Activated CD4-positive, alpha-beta T cell treated with anti-CD3 and anti-CD28 coated beads, Interleukin-2, amount 50 U/mL, for 4 hours (primary cell): ENCODE measurements at places on chromosomes 11 and 22.

- DNase-seq = no peak
These were observed 158.2 kb downstream of the TRIM29 start for GRCh38 chr11:119979701-119980100.

DNA sequence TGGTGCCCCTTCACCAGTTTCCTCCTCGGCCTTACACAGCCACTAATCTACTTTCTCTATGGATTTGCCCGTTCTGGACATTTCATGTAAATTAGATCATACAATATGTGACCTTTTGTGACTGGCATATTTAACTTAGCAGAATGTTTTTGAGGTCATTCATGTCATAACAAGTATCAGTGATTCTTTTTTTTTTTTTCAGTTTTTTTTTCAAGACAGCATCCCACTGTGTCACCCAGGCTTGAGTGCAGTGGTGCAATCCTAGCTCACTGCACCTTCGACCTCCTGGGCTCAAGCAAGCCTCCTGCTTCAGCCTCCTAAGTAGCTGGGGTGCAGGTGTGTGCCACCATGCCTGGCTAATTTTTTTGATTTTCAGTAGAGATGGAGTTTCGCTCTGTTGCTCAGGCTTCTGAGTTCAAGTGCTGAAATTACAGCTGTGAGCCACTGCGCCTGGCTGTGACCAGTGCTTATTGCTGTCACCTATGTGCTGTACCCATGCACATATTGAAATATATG is 22.7 kb downstream of the KIAA1671 start:
- DNase-seq = no peak

DNA sequence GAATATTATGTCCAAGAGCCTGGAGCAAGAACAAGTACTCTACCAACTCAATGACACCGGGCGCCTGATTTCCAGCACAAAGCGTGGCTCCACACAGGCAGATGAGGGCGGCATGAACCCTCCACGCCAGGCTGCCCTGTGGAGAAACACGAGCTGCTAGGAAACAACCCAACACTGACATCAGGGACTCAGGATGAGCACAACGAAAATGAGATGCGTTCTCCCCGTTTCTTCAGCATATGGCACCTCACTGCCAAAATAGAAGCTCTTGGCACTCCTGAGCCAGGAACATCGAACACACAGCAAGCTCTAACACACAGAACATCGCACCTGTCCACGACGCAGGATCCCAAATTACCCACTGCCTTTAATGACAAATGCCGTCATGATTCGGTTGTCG is 68.3 kb downstream of the NCAPD3 start:
- DNase-seq = no peak

GRCh38 chr11:2862395-2863275 is 22.9 kb downstream of the CDKN1C start:
- DNase-seq = no peak

- no peak for DNase-seq
These were observed 9.7 kb downstream of the PDGFD start for GRCh38 chr11:104154296-104154695.

- no peak for DNase-seq
These were observed 8.4 kb downstream of the MIAT start for GRCh38 chr22:26665813-26666231.

DNA sequence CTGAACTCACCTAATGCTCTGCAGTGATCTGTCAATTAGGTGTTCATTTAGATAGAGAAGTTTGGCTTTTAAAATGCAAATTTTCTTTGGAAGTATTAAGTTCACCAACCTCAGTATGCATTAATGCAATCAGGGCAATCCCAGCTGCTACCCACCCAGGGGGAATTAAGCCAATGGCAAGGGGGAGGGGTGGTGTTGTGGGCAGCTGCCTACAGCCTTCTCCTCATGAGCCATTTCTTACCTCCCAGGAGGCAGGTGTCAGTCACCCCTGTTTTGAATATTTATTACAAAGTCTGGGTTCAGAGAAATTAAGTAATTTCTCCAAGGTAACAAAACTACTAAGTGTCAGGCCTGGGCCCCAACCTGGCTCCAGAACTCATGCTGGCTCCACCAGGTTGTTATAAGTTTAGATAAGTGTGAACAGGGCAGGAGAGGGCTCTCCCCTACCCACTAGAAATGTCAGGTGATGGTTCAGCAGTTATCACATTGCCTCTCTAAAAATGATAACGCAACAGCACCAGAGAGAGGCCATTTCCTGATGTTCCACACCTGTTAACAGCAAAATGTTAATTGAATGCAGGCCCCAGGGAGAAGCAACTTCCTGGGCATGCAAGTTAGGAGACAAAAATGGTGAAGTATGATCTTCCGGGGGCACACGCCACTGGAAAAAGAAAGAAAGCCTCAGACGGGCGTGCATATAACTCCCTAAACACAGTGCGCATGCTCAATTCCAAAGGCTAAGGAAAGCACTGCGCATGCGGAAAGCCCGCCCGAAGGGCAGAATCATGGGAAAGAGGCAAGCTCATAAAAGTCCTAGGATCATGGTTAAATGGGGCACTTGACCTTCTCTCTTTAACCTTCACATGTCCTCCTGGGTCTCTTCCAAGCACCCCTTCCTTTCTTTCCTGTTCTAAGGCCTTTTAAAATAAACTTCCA is 35.4 kb upstream of the GNAZ start:
- no peak for DNase-seq

DNA sequence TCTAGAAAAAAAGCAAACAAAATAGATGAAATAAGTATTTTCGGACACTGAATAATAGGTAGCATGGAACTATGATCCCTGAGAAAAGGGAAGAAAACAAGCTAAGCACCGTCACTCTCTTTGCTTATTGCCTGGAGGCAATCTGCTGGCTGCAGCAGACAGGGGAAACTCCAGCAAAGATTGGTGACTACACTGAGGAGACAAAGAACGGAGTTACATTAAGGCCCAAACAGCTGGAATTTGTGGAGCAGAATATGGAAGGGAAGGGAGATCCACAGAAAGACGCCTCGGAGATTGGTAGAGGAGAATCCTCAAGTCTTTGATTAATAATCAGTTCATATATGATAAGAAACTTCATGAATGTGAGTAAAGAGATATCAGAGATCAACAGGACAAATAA is 150.2 kb downstream of the TYR start:
- DNase-seq = no peak

DNA sequence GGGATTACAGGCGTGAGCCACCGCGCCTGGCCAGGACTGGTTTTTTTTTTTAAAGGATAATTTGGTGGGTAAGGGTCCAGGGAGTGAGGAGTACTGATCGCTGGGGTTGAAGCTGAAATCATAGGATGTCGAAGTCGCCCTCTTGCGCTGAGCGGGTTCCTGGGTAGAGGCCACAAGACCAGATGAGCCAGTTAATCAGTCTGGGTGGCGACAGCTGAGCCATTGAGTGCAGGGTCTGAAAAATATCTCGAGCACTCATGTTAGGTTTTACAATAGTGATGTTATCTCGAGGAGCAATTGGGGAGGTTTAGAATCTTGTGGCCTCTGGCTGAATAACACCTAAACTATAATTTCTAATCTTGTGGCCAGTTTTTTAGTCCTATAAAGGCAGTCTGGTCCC is 7.8 kb downstream of the APOL5 start:
- DNase-seq = no peak
